Tibial nerve (tissue), 4 donors: ENCODE measurements at places on chromosomes 13 and 19.

- no peak for DNase-seq
Measured at GRCh38 chr19:27774337-27774736, 1438.6 kb downstream of the UQCRFS1 start.

DNA sequence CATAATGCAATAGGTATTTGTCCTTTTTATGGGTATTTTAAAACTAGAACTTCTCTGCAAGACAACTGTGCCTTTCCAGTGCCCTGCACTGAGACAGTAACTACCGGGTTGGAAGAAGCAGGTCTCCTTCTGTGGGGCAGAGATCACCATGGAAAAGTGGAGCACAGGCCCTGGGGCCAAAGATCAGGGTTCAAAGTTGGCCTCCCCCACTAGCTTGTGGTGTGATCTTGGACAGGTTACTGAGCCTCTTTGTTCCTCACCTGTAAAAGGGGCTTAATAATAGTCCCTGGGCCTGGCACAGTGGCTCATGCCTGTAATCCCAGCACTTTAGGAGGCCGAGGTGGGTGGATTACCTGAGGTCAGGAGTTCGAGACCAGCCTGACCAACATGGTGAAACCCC lies 68.3 kb downstream of the CEBPG start:
- no peak for DNase-seq

- no peak for DNase-seq
Measured at GRCh38 chr19:29514525-29515232, 11.1 kb upstream of the VSTM2B start.

- no peak for DNase-seq
Measured at GRCh38 chr13:109198585-109198984, 569.2 kb downstream of the MYO16 start.

DNA sequence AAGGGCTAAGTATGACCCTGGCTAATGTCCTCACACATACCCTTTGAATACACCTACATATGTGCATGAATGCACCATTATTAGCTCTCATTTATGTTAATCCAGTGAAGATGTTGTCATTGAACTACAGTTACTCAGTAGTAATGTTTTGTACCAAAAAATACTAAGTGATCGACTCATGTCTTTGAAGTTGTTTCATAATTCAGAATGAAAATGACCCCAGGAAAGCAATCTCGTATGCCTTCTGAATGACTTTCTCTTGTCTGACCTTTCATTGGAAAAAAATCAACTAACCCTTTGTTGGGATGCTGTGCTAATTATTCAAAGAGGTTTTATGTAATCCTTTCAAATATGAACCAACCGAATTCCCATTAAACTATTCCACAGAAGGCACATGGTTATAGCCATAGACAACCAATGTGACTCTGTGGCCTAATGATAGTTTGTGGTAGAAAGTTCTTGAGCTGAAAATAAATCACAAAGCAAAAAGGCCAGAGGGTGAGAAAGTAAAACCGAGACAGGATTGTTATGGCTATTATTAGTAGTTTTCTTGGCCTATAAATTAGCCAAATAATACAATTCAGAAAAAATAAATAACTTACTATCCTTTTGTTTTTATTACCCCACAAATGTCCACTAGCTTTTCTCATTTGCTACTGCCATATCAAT lies 86.8 kb upstream of the STARD13 start:
- DNase-seq, result no peak

DNA sequence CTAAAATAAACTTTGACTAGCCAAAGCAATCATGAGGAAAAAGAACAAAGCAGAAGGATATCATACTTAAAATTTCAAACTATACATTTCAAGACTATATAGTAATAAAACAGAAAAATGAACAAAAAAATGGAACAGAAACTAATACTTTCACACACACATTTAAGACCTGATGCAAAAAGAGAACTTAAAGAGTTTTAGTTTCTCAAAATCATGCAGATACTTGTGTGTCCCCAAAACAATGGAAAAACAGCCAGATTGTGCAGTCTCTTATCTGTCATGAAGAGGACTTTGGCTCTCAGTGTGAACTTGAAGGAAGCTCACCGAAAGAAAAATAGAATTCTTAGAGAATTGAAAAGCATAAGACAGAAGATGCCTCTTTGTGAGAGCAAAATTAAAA lies 16.1 kb downstream of the ZNF506 start:
- no peak for DNase-seq

DNA sequence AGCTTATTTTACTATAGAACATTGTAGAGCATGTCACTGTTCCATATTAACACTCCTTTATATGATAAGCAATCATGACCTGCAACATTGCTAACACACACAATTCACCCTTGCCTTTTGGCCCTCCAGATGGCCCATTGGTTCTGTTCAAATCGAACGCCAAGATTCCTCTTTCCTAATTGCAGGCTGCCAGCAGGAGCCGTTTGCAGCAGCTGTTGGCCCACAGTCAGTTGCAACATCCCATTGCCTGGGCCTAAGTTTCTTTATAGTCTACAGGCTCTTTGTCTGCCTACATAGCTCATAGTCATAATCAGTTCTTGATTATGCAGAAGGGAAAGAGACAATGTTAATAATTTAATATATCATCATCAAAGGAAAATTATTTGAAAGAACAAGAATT lies 37.6 kb downstream of the KCTD12 start:
- peak; percentile 33 for DNase-seq

GRCh38 chr13:108669381-108669780 lies 40.0 kb downstream of the MYO16 start:
- no peak for DNase-seq

DNA sequence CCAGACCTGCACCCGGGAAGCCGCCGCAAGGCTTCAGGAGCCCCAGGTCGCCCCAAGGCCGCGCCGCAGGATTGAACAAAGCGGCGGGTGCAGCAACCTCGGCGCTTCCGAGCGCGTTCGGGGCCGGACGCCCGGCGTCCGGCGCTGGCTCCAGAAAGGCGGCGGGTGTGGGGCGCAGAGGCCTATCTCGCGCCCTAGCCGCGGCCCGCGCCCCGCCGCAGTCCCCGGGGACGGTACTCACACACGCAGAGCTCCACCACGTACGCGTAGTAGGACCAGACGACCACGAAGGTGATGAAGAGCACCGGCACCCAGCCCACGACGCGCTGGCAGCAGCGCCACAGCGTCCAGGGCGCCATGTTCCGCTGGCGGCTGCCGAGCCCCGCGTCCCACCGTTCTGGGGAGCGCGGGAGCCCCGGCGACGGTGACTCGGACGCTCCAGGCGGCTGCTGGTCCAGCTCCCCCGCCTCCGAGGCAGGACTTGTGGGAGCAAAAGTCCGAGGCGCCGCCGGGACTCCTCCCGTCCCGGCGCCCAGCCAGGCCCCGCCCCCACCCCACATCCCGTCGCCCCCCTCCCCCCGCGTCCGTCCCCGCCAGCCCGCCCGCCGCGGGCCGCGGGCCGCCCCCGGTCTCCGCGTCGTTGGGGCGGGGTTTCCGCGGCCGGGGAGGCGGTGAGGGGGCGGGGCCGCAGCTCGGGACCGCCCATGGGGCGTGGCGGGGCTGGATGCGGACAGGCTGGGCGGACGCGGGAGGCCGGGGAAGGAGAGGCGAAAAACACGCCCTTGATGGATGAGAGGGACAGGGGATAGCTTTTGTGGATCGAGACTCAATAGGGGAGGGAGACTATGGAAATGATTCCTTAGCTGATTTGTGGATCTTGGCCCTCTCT lies at the start of gene ZDHHC20:
Gene ZDHHC20 (minus strand): TSS at position 491 of the 889 bp plus-strand sequence. CDS start 132 bp downstream, at position 359.
- peak; percentile 89 for DNase-seq

DNA sequence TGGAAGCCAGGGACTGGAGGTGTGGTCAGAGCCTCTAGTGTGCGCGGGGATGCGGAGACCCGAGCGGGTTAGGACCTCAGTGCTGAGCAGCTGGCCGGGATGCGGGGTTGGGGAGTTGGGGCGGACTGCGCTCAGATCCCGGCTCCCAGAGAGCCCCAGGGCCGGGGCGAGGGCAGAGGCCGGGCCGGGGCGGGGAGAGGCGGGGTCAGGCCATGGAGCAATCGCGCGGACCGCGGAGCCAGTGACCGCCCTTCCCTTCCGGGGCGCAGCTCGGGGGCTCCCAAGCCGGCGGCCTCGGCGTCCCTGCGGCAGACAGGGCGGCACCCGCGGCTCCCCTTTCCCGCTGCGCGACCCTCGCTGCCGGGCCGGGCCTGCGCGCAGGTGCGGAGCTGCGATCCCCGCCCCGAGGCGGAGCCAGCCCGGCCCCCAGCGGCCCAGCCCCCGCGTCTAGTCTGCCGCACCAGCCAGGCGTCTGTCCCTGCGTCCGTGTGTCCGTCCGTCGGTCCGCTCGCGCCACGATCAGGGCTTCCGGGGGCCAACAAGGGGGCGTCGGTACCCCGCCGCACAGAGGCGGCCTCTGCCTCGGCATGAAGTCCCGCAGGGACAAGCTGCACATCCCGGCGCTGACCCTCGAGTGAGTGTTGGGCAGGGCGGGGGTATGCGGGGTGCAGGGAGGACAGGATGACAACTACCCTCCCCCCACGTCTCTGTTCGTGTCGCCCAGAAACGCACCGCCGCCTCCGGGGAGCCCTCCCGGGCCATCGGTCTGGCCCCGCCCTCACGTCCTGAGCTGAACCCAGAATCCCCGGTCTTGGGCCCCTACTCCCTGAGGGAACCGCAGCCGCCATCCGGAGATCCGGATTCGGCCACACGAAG lies 12.4 kb downstream of the MAST3 start:
- no peak for DNase-seq

DNA sequence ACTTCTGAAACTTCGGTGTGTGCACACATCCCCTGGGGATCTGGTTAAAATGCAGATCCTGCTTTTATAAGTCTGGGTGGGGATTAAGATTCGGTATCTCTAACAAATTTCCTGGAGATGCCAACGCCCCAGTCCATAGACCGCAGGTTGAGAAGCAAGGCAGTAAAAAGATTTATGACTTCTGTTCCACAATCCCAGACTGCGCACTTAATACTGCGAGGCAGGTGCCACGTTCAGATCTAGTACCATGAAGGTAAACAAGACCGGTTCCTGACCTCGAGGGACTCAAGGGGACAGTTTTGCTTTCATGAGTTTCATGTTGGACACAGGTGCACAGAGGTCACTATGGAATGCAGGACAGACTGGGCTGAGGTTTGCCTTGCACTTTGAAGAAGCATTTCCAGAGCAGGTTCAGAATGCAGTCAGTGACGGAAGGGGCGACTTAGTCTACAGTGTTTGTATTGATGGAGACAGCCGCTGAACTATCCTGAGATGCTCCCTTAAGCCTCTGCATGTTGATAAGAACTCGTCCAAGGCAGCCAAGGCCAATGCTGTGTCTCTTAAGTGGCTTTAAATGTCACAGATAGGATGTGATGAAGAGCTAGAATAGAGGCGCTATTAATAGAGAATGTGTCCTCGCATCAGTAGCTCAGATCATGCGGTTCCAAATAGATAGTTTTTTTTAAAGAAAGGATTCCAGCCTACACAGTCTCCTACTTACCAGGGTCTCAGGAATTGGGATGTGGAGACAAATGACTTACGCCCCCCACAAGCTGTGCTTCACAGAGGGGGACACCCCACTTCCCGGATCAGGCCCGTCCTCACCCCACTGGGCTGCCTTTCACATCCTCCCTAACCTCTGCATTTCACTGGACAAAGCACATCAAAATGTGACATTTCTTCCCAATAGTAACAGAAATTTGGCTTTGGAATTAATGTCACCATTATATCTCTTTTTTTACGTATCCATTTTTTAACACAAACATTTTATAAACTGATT lies 97.1 kb upstream of the IRS2 start:
- DNase-seq, result no peak

DNA sequence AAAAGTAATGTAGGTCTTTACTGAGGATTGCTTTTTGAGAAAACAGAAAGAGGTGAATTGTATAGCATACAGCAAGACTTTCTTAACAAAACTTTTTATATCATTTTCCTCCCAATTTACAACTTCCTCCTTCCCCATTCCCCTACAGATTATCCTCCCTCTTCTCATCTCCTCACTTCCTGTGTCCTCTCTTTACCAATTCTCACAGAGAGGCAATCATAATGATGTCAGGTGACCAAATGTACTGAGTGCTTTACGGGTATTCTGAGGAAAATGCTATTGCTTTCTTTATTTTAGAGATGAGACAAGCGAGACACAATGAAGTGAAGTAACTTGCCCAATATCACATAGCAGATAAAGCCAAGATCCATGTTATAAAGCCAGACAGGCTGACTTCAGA lies 1.7 kb upstream of the MTMR6 start:
- no peak for DNase-seq

DNA sequence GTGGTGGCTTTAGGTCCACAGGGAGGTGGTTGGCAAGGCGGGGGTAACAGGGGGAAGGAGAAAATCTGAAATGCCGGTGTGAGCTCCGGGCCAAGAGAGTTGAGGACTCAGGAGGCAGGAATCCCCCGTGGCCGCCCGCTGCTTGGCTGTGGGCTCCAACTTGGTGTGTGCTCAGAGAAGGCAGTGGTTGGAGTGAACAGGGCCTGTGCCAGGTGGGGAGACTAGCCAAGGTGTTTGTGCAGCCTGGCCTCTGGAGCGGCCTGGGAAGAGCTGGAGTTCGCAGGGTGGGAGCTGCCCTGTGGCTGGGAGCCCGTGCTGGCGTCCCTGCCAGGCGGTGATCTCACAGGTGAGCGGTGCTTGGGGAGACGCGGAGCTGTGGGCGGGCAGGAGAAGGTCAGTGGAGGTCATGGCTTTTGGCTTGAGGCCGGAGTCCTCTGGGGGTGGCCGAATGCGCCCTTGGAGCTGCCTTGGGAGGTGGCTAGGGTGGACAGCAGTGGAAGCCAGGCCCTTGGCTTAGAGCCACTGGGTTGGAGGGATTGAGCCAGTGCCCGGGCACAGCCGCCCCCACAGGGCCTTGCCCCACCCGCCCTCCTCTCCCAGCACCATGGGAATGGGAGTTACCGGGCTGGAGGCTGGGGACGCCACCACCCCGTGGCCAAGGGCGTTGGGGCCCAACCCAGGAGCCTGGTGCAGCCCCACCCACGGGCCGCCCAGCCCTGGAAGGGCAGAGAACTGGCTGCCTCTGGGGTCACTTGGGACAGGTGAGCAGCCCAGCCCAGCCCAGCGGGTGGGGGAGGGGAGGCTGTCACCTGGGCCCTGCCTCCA lies 7.1 kb upstream of the CIRBP start:
- DNase-seq, result no peak

DNA sequence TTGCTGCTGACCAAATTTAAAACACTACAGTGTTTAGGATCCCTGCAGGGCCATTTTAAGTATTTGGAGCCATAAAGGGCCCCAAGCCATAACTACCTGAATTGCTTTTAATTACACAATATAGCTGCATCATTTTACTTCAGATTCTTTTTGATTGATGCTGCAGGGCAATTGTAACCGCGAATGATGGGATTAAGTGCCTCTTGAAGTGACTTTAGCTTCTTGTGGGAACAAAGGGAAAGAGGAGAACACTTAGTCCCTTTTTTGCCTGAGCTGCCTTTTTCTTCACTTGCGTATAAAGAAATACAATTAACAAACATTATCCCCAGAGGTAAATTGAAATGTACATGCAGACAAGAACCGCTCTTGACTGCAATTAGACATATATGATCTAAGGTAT lies 228.5 kb downstream of the ZIC5 start:
- no peak for DNase-seq

- peak; percentile 43 for DNase-seq
Measured at GRCh38 chr19:38684078-38684861, 36.8 kb downstream of the ACTN4 start.

GRCh38 chr19:45823182-45823581 lies 8.1 kb upstream of the RSPH6A start:
- no peak for DNase-seq
